Stimulated activated CD4-positive, alpha-beta T cell treated with anti-CD3 and anti-CD28 coated beads, Interleukin-1b, Interleukin-23, amount 100 ng/mL, for 1 hour (primary cell): ENCODE measurements at places on chromosomes 6 and 20.

GRCh38 chr6:11272491-11273192, 40.2 kb upstream of the NEDD9 start:
- no peak for DNase-seq

DNA sequence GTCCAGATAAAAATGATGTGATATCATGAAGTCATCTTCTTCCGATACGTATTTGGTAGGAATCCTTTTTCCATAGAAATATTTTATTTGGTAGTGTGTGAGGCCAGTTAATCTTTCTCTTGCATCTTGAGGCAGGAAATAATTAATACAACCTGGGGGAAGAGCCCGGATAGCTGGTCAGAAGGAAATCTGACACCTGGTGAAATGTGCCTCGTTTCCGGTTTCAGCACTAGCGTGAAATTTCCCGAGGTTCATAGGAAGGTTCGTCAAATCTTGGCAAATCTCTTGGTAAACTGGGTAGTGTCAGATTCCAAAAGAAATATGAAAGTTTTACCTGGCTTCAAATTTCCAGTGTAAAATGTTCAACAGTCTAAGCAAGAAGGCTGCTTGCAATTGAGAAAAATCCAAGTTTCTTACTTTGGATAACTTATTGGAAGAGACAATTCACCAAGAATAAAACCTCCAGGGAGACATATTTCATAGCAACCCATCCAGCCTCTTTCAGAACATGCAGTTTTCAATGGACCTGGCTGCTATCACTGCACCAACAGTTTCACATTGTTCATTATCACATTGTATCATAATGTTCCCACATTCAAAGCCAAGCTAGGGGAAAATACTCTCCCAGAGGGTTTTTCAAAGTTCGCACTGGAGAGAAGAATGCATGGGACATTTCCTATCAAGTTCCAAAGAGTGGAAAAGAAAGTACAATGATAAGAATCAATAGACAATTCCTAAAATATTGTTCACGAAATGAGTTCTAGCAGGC, 454.5 kb upstream of the CITED2 start:
- no peak for DNase-seq

GRCh38 chr6:109693111-109693510, 2.0 kb downstream of the FIG4 start:
- DNase-seq = no peak

DNA sequence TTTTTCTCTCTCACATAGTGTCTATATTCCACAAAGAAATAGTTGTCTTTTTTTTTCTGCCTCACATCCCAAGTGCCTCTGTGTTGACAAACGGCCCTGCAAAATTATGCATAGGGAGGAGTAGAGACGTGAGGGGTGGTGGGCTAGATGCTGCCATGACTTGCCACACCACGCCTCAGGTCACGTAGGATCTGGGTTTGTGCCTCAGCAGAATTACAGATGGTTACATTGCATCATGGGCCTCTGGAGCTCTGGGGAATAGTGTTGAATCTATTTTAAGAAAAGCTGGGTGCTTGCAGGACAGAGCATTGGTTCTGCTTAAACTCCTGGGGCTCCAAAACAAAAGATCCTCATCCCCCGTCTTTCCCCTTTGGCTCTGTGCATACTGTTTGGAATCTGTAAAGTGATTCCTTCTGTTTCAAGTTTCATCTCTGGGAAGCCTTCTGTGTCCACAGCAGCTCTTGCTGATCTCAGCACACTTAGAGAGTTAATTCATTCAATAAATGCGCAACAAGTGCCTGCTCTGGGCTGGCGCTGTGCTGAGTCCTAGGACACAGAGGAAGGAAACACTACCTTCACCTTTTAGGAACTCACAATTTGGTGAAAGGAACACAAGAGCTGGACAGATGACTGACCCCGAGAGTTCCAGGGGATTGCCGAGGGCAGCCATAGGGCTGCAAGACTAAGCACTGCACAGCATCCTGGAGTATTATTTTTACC, 2.4 kb downstream of the FANCE start:
- no peak for DNase-seq

DNA sequence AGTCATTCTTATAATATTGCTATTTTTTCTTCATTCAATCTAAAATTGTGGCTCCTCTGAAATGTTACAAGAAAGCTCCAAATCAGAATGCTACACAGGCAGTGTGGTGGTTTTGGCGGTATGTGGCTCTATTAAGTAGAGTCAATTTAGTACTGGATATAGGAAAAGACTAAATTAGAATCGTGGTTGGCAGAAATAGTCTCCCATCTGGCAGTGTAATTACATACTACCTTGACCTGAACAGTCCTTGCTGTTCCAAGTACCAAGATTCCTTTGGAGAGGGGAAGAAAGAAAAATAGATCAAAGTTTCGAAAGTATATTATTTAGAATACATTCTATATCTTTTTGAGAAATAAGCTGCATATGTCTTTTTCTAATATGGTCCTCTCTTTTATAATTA, 78.2 kb downstream of the C6orf118 start:
- DNase-seq = no peak

GRCh38 chr6:122431780-122432179, 32.3 kb downstream of the HSF2 start:
- DNase-seq = no peak

DNA sequence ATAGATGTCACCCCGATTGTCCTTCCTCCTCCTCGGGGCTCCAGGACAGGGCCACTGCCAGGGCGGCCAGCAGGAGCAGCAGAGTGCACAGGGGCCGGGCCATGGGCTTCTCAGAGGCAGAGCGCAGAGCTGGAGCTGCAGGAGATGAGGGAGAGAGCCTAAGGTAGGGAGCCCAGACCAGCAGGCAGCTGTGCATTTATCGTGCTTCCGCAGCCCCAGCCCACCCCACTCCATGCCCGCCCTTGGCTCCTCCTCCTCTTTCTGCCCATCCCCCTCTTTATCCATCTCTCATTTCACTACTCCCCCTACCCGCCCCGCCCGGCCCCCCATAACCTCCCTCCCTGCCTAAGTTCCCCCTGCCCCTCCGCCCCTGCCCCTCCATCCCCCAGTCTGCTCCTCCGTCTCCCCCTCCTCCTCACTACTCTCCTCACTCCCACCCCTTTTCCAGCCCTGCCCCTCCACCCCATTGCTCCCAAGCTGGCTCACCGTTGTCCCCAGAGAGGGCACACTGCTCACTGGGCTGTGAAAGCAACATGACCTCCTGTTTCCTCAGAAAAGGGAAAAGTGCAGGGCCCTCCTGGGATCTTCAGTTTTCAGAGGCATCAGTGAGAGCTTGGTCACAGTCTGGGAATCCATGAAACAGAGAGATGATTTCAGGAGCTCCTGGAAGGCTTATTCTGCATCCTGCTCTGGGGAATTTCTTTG, 25.5 kb upstream of the CST1 start:
- no peak for DNase-seq

- DNase-seq = no peak
Observed at GRCh38 chr6:54992789-54993188, 146.2 kb downstream of the FAM83B start.

DNA sequence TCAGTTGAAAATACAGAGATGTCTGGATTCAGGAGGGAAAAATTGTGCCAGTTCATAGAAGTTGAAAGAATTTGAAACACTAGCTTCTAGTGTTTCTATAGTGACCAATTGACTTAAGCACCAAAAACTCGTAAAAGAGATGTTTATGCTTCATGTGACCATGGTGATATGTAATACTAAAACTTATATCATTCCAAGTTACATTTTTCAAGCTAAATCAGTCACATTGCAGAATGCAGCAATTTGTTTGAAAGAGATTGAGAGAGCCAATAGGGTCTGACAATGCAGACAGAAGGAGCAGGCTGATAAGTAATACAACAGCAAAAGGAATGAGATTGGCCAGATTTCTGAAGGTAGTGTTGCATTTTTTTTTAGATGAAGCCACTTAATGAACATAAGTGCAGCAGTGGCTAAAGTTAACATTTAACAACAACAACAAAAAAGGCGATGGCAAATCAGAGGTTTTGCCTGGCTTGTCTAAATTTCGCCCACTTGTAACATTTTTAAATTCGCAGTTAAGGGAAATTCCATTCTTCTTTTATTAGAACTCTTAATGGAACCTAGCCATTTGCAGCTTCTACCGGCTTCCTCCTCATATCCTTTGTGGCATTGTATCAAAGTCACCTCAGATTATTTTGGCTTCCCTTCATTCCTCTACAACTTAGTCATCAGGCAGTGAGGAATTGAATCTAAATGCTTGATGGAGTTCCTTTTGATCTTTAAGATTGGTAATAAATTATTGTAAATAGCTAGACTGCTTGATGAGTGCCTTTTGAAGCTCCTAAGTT, 484.0 kb upstream of the SOX4 start:
- DNase-seq = no peak

GRCh38 chr6:63415286-63415685, 95.5 kb upstream of the LGSN start:
- DNase-seq = no peak

GRCh38 chr20:346640-347316, at the start of gene NRSN2:
TSS of gene NRSN2 (plus strand) at chr20:347111. CDS start at chr20:349644, 2,533 bp downstream.
- DNase-seq = no peak

GRCh38 chr20:58471193-58472164, 43.7 kb downstream of the APCDD1L start:
- no peak for DNase-seq

GRCh38 chr6:36729161-36729524, 31.5 kb downstream of the RAB44 start:
- no peak for DNase-seq

DNA sequence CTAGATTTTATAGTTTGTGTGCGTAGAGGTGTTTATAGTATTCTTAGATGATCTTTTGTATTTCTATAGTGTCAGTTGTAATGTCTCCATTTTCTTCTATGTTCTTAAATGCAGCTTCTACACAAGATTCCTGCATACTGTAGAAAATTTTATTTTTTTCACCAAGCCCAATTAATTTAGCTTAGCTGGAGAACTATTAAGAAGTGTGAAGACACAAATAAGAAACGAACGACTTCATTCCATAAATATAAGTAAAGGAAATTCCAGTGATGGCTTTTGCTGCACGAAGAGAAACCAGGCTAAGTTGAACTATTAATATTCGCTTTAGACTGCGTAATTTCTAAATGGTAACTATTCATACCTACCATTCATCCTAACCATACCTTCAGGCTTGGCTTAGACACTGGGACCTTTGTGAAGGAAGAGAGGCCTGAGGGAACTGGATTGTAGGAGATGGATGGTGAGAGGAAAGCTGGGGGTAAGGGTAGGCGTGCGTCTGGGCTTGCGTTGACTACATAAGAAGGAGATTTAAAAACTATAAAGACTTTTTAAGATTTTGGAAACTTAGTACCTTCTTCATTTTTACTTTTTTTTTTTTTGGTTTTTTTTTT, 15.9 kb downstream of the HLA-DOA start:
- no peak for DNase-seq

DNA sequence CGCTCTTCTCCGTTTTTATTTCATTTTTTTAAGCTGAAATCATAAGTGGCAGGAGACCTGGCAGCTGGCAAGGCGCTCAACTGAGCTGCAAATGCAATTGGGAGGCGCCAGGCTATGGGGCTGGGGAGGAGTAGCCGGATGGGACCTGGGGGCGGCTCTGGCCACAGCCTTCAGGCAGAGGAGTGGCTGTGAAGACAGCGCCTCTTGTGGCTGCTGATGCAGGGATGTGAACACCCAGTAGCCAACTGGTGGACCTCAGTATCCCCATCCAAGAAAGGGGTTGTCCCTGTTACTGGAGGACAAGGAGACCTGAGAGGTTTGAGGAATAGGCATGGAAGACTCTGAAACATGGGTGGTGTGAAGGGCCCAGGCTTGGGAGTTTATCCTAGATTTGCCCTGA, 12.6 kb downstream of the KCNK17 start:
- no peak for DNase-seq

GRCh38 chr6:83546636-83547035, 34.3 kb downstream of the PRSS35 start:
- no peak for DNase-seq

DNA sequence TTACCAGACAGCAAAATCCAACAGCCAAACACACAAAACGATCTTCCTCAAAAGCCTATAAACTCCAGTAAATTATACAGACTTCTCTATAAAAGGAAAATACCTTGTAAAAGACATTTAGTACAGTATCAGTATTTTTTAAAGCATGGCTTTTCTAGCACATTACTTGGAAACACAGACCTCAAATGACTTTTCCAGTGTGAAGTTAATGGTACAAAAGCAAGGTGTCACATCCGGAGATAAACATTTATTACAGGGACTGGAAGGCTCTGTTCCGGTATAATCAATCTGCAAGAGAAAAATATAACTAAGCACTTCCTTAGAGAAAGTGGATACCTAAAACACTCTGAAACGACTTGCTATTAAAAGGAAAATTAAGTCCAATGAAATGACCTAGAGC, 17.1 kb downstream of the TMEM30A start:
- DNase-seq = no peak

GRCh38 chr20:53748821-53749421, 155.3 kb upstream of the ZNF217 start:
- DNase-seq = no peak

DNA sequence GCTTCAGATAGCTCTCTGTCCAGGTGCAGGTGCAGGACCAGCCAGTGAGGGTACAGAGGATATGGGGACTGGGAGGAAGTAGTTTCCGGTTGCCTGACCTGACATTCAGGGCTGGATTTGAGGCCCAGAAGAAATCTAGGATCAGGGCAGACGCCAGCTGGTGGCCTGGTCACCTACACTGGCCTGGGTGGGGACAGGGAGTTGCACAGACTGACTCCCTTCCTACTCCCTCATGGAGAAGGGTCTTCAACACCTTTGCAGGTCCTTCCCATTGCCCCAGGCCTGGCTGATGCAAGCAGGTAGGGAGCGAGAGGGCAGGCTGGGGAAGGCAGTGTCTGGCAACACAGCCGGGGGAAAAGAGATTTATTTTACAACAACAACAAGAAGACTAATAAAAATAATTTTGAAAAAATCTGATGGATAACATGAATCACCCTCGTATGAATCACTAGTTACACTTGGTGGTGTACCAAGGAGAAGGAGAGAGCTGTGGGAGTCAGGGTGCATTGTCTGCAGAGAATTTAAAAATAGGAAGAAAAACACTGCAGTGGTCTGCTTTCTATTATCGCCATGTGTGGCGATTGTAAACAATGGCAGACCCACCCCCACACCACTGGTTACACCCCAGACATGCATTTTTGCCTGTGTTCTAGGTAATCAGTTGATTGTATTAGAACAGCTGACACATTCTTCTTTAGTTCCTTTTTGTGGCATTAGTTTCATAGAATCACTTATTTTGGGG, 62.3 kb upstream of the SNX9 start:
- DNase-seq = no peak

- peak; percentile 81 for DNase-seq
Observed at GRCh38 chr6:26026833-26027490, 60.3 kb upstream of the HFE start.

- DNase-seq = no peak
Observed at GRCh38 chr20:49310705-49311104, 32.8 kb upstream of the ZNFX1 start.

GRCh38 chr6:170092826-170093225, 198.1 kb downstream of the DLL1 start:
- DNase-seq = no peak

DNA sequence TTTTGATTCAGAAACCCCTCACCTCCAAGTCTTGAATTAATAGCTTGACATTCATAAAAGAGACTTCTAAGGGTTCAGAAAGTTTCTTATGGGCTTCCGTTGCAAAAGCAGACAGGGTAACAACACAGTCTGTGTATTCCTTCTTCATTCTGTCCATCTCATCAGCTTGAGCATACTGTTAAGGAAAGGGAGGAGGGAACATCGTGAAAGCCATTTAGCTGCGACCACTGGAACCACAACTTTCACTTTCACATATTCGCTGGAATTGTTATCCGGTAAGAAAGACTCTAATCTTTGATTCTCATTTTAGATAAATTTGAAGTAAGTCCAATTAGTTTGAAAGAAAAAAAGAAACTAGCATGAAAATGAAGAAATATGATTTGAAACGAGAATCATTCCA, 174.4 kb downstream of the SYNE1 start:
- DNase-seq = no peak

GRCh38 chr6:87723170-87724078, 21.4 kb upstream of the AKIRIN2 start:
- no peak for DNase-seq
